ENCODE measurements at places on chromosomes 1 and 21.

DNA sequence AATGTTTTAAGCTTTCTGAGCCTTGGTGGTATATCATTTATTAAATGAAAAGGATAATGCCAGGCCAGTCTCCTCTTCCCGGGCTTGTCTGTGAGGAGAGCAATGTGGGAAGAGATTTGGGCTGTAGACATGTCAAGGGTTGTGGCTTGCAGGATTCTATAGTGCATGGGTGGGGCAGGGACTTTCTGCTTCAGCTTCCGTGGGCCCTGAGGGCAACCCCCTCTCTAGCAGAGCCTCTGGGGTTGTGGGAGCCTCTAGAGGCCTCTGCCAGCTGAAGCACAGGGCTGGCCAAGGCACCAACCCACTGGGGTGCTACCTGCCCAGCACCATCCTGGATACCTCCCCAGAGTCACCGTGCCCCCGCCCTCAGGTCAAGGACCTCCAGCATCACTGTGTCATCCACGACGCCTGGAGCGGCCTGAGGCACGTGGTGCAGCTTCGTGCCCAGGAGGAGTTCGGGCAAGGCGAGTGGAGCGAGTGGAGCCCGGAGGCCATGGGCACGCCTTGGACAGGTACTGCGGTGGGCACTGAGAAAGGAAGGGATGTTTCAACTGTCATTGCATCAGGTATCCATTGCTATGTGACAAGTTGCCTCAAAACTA lies 30.6 kb downstream of the IL6R start:
- DNase-seq, result no peak

- DNase-seq, result peak; percentile 33
Observed at GRCh38 chr21:26079366-26079765, 91.2 kb downstream of the APP start.

DNA sequence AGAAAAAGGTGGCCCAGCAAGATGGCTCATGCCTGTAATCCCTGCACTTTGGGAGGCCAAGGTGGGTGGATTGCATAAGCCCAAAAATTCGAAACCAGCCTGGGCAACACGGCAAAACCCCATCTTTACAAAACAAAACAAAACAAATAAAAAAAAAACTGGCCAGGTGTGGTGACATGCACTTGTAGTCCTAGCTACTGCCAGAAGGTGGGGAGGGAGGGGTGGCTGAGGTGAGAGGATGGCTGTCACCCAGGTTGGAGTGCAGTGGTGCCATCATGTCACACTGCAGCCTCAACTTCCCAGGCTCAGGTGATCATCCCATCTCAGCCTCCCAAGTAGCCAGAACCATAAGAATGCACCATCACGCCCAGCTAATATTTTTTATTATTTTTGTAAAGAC lies 22.8 kb downstream of the RERE start:
- DNase-seq, result no peak

GRCh38 chr1:65724151-65724550 lies 68.5 kb upstream of the PDE4B start:
- DNase-seq, result no peak

DNA sequence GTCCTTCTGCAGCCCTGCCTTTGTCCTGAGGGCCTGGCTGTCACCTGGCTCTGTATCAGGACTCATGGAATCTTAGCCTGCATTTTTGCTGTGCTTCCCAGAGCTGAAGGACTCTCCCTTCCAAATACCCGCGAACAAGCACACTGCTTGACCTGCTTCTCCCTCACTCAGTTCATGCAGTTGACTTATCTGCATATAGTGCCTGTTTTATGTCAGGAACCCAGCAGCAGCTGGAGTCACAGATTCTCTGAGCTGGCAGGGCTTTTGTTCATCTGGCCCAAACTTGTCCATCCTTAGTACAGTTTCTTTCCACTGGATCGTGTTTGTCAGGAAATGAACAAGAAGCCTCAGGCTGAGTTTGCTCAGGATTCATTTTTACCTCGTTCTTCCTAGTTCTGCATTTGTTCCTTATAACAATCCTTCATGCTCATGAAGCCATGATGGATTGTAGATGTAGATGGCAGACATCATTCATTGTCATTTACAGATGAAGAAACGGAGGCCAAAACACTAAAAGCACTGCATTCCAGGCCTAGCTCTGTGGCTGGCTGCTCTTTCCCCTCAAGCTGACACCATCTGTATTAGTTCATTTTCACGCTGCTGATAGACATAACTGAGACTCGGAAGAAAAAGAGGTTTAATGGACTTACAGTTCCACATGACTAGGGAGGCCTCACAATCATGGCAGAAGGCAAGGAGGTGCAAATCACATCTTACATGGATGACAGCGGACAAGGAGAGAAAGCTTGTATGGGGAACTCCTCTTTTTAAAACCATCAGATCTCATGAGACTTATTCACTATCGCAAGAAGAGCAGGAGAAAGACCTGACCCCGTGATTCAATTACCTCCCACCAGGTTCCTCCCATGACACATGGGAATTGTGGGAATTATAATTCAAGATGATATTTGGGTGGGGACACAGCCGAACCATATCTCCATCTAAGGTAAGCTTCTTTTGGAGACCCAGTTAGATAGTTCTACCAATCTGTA lies 150.9 kb downstream of the HIVEP3 start:
- no peak for DNase-seq

GRCh38 chr1:155064111-155064831 lies 731 bp downstream of the EFNA4 start:
- DNase-seq, result peak; percentile 62

GRCh38 chr1:156054500-156055280 lies at the start of gene LAMTOR2:
Gene LAMTOR2, plus strand, starts transcription at chr1:156054782. Its CDS starts 108 bp downstream, at chr1:156054890.
- DNase-seq, result peak; percentile 97

DNA sequence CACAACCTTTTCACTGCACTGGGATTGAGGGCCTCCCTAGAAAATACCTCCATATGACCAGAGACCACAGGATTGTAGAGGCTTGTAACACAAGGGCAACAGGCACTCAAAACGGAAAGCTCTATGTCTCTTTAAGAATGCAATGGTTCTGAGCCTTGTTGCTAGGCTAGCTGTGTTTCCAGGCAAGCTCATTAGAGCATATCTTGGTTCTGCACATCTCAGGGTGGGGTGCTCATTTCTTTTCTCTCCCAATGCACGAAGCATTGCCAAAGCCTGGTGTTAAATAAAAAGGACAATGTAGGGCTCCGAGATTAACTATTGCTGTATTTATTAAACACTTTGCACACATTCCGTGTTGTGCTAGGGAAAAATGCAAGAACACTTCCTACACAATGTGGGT lies 315.9 kb downstream of the PRDM2 start:
- DNase-seq, result no peak

DNA sequence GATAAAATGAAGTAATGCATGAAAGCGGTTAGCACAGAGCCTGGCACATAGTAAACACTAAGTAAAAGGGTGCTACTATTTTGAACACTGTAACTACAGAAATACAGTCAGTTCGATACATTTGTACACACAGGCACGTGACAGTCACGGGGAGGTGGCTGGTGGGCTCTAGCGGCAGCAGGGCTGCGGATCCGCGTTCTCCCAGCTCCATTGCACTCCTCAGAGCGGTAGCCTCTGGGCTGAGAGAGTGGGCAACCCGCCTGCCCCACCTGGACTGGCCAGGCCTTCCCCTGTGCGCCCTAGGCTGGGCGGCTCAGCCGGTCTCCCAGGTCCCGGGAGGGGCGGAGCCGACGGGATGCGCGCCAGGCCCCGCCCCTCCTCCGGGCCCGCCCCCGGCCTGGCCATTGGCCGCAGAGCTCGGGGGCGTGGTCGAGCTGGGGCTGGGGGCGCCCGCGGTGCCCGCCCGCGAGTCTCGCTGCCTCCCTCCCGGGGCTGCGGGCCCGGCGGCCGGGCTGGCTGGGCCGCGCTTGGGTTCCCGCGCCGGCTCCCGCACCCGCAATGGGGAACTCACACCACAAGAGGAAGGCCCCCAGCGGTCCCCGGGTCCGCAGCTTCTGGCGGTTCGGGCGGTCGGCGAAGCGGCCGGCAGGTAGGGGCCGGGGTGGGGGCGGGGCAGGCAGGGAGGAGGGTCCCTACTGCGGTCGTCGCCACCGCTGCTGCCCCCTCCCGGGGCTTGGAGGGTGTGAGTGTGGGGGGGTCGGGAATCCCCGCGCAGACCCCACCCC lies 51.2 kb upstream of the SYNC start:
- DNase-seq, result peak; percentile 68

DNA sequence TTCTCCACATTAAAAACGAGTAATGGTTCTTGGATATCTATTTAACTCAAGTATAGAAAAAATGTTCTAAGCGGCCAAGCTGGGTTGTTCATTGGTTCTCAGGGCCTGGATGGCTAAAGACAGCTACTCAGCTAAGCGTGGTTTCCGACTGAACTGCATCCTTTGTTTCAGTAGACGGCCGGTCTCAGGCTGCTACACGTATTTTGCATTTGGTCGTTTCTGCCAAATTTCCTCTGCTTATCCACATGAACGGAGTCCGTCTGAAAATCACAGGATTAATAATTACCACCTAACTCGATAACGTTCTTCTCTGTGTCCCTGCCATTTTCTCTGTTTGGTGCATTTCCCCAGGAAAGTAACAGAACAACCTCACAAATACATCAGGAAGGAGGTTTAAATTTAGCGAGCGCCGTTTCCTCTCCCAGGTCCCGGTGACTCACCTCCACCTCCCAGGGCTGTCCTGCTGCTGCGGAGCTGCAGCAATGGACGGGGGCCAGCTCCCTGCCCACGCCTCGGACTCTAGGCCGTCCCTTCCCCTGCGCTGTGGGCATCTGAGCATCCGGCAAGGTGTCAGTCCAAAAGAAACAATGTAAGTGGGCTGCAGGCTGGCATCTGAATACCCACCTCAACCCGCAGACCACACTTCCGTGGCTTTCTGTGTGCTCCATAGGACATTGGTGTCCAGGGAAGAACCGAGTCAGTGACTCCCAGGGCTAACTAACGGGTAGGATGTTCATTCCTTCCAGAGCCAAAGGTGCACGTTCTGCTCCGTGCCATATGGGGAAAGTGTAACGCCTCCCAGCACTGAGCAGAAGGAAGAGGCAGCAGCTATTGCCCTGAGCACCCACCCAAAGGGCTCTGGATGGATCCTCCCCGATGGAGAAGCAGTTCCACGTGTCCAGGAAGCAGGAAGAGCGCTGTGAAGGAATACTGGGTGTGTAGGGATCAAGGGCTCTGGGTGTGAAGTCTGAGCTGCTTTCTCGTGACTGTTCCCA lies 4.1 kb upstream of the GABRD start:
- peak; percentile 61 for DNase-seq

- no peak for DNase-seq
Observed at GRCh38 chr1:169118227-169118626, 11.7 kb downstream of the ATP1B1 start.

DNA sequence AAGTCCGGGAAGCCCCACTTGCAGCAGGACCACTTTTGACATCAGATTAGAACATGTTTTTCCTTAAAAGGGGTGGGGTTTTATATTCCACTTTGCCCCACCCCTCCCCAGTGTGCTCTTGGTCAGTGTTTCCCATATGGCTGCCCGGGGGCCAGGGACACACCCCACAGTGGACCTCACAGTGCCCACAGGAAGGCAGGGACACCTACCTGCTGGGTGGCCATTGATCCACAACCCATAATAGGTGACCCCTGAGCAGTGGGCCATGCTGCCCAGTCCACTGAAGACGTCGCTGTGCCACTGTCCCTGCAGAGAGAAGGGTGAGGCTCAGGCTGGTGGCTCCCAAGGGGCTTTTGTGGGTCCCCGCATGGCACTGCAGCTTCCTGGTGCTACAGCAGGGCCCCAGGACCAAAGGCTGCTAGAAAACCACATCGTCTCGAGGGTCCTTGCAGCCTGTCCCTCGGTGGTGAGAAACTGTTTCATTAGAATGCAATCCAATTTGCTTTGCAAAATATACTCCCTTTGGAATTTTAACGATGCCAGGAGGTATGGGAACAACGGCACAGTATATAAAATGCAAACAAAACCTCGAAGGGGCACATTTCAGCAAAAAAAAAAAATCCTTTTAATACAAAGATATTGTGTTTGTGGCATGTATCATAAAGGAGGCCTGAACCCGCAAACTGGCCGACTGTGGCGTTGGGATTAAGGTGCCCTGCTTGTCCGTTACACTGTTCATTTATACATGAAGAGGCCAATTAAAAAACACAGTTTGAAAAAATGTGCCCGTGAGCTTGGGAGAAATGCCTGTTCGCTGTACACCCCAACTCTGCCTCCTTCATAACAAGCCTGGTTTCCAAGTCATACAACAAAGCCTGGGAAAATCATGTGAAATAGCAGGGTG lies 16.9 kb downstream of the MORN1 start:
- DNase-seq, result no peak

- DNase-seq, result peak; percentile 41
Observed at GRCh38 chr1:46556822-46557221, 5.4 kb upstream of the KNCN start.

GRCh38 chr1:168031198-168031597 lies 94.3 kb upstream of the MPC2 start:
- DNase-seq, result no peak

DNA sequence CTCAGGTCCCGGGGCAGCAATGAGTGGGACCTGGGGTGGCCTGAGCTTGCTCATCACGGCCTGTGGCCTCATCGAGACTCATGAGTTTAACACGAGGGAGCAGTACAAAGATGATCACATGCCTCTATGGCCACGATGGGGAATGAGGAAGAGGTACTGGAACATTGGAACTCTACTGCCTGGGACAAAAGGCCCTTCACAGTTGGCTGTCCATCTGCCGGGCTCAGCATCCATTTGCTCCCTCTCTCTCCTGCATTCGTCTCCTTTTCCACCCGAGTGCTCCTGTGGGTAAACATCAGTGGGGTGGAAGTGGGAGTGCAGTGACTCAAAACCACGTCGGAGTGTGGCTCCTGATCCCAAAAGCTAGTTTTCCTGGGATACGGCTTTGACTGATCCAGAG lies 124.9 kb downstream of the KAZN start:
- DNase-seq, result no peak

DNA sequence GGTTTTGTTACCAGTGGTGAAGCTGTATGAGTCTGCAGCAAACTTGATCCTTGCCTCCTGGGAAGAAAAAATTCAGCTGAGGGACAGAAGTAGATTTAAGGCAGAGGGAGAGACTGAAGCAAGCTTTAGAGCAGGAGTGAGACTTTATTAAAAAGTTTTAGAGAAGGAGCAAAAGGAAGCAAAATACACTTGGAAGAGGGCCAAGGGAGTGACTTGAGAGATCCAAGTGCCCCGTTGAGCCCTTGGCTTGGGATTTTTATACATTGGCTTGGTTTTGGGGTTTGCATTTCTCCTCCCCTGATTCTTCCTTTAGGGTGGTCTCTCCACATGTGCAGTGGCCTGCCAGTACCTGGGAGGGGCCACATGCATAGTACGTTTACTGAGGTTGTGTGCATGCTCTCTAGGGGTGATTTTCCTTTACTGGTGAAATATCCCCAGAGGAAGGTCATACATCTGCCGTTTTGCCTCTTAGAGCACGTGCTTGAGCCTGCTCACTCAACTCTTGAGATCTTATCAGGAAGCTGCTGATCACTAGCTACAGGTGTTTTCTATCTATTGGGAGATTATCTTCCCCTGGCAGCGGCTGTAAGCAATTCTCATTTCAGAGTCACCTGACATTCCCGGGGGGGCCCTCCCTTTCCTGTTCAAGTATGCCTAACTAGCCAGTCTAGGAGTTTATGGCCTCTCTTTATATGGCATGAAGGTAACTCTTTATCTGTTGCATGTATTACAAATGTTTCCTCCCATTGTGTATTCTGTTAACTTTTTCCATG lies 20.3 kb downstream of the FASLG start:
- peak; percentile 30 for DNase-seq

GRCh38 chr1:9068981-9069325 lies 482 bp downstream of the SLC2A5 start:
- DNase-seq, result no peak

Data from dermis blood vessel endothelial cell (primary cell).